Panc1 (cell line): ENCODE measurements at places on chromosomes 16 and 17.
A peak's percentile ranks its signal among the peaks of the same experiment; 100 is the strongest.

GRCh38 chr16:88466175-88466862 lies 13.2 kb downstream of the ZFPM1 start:
- no peak for DNase-seq

DNA sequence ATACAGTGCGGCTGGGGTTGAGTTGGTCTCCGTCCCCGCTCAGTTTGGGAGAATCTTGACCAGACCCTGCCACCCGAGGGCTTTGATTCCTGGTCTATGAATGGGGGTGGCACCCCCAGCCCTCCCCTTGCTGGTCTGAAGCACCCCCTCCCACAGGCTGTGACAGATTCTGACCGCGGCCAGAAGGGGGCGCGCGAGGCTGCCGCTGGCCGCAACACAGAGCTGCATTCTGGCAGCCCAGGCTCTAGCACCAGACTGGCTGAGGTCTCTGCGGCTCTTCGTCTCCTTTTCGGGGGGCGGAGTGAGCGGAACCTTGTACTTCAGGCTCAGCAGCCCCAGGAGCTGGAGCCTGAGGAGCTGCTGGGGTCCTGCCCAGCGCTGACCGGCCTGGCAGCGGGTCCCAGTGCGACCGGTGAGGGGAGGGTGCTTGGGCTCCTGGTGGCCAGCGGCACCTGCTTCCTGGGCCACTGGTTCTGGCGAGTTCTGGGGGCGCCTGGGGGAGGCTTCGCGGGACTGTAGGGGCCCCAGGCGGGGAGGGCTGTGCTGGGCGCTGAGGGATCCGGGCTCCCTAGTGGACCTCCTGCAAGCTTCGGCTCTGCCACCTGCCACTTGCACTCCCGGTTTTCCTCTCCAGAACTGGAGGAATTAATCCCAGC lies 1011.6 kb downstream of the KCNJ18 start:
- no peak for DNase-seq

- no peak for DNase-seq
Observed at GRCh38 chr17:21295036-21295952, 10.8 kb downstream of the MAP2K3 start.

GRCh38 chr16:2071454-2072202 lies 23.8 kb downstream of the TSC2 start:
- DNase-seq: no peak

DNA sequence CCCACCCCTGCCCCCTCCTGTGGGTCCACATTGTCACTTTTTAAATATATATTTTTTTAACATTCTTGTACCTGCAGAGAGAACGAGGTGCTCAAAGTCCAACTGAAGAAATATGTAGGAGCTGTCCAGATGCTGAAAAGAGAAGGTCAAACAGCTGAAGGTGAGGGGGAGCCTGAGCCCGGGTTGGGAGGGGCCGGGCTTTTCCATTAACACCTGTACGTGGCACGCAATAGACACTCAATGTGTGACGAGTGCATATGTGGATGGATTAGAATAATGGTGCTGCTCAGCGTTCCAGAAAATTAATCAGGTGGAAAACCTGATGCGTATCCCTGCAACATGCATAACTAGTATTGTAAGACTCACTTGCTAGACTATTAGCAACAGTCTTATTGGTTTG lies 223.0 kb downstream of the SNX29 start:
- DNase-seq: no peak

DNA sequence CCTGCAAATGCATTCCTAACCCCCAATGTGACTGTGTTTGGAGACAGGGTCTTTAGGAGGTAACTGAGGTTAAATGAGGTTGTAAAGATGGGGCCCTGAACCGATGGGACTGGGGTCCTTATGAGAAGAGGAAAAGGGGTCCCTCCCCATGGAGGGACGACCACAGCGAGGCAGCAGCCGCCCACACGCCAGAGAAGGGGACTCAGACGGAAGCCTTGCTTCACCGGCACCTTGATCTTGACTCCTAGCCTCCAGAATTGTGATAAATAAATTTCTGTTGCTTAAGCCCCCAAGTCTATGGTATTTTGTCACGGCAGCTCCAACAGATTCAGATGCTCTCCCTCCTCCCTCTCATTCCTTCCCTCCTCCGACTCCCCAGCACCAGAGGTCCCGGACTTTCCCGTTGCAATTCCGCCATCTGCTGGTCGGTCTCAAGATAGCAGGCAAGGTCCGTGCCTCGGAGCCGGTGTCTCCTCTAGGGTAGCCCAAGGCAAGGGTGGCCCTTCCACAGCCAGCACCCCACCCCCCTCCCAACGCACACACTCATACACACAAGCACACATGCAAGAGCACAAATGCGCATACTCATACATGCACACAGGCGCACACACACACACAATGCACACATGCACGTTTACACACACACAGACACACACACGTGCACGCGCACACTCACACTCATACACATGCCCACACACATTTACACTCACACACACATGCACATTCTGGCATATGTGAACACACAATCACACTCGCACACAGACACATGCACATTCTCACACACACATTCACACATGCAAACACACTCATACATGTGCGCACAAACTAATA lies 23.1 kb upstream of the C16orf78 start:
- peak; percentile 32 for DNase-seq

- DNase-seq: peak; percentile 7
Observed at GRCh38 chr16:53159781-53160436, 105.1 kb downstream of the CHD9 start.

- DNase-seq: no peak
Observed at GRCh38 chr17:42406615-42407288, 16.3 kb downstream of the CAVIN1 start.

DNA sequence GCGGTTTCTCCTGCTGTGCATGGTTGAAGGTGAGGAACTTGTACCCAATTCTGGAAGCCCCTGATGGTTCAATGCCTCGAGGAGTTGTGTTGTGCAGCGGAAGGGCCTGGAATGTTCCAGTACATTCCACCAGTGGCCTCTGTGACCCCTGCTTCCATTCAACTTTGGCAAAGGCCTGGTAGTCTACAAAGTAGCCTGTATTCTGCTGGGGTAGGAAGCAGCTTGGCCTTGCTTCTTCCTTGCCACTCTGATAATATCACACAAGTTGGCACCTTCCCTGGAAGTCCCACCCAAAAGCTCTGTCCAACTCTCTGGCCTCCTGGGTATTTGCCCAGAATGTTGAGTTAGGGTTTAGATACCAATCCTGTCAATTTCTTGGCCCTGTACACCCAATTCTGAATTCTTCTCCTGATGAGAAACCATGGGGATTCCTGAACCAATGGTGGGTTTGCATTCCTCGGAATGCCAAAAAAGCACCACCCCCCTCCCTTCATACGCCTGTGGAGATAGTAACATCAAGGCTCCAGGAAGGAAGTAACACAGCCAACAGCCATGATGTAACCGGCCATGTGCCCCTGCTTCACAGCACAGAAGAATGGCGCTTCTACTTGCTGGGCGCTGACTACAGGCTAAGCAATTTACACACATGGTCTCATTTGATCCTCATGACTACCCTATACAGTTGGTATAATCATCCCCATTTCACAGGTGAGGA lies 11.8 kb upstream of the FAM117A start:
- DNase-seq: no peak

GRCh38 chr17:79925242-79925957 lies 86.2 kb upstream of the CBX4 start:
- DNase-seq: no peak
